Activated naive CD4-positive, alpha-beta T cell (primary cell): ENCODE measurements at places on chromosomes 11 and 22.

DNA sequence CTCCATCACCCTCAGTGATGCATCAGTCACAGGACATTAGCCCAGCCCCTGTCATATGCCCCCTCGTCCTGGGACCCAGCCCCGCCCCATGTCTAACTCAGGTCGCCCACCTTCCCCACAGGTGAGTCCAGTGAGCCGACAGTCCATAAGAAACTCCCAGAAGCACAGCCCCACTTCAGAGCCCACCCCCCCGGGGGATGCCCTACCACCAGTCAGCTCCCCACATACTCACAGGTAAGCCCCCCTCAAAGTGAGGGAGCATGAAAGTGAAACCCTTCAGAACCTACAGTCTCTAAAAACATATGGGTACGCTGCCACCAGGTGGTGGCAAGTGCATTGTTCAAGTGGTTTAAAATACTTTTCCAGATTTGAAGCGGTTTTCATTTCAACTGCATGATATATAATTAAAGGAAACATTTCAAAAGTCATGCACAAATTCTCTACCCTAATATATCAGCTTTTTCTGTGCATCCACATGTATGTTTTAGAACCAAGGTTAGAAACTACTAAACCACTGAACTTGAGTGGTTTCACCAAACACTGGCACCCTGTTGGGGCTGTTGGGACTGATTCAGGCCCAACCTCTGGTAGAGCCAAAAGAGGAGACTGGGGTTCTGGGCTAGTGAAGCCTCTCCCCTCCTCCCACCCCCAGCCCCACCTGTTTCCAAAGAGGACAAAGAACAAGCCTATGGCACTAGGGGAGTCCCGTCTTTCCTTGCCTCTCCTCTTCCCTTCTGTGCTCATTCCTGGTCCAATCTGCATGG lies 17.3 kb downstream of the EPS8L2 start:
- peak; percentile 38 for DNase-seq

DNA sequence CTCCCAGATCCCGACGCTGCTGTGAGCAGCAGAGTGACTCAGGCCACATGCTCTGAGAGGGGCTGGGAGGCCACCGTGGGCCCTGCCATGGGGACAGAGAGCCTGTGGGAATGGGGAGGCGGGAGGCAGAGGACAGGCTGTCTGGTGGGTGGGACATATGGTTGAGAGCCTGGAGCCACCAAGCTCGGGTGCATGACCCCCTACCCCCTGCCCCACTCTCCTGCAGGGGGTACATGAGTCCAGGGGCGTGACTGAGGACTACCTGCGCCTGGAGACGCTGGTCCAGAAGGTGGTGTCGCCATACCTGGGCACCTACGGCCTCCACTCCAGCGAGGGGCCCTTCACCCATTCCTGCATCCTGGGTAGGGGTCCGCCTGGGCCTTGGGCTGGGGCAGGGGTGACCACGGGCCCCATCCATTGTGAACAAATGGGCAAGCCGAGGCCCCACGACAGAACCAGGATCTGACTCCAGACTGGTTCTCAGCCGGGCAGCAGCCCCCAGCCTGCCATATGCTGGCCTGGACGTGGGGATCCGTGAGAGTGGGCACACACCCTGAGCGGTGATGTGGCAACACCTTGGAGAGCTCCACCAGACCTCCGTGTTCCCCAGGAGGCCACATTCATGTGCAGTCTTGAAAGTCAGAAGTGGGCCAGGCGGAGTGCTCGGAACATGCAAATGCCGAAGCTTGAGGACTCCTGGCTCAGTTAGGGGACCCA lies 17.4 kb upstream of the ARHGAP8 start:
- DNase-seq = no peak

- no peak for DNase-seq
These were observed 18.2 kb downstream of the NCR3LG1 start for GRCh38 chr11:17369684-17370243.

GRCh38 chr11:7551571-7551970 lies 37.8 kb downstream of the PPFIBP2 start:
- no peak for DNase-seq

- DNase-seq = no peak
These were observed 279.6 kb upstream of the PLET1 start for GRCh38 chr11:112540261-112540660.

- DNase-seq = no peak
These were observed 472.2 kb downstream of the SOX6 start for GRCh38 chr11:15884141-15884540.

- no peak for DNase-seq
These were observed 46.5 kb upstream of the CRTAM start for GRCh38 chr11:122791836-122792235.

DNA sequence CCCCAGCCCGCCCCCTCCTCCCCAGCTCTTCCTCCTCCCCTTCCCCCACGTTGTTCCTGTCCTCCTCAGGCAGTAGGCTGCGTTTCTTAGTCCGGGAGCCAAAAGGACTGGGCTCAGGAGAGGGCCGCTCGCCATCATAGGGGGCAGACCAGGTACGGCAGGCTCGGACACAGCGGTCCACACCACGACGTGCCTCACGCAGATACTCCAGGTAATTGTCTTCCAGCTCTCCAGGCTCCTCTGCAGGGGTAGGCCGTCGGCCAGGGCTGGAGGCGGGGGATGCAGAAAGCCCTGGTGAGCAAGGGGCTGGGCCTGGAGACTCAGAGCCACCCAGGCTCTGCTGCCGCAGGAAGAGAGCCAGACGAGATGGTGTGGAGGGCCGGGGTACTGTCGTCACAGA lies 12.4 kb downstream of the C11orf42 start:
- no peak for DNase-seq

- DNase-seq = no peak
These were observed 910.4 kb downstream of the METTL15 start for GRCh38 chr11:29018631-29019030.

GRCh38 chr11:64720640-64721358 lies 2.2 kb downstream of the NRXN2 start:
- no peak for DNase-seq

DNA sequence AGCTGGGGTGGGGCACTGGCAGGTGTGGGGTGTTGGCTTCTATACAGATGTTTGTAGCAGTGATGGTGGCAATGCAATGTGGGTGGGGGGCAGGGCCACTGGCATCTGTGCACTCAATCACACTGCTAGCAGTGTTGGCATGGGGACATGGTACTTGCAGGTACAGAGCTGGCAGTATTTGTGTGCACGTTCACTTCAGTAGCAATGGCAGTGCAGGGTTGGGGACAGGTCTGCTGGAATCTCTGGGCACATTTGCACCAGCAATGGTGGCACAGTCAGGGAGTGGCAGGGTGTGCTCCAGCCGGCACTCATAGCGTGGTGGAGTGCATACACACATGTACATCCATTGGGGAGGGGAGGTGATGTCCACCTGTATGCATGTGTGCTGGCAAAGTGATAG lies 775.2 kb downstream of the CNTN5 start:
- DNase-seq = no peak

GRCh38 chr11:18772211-18772610 lies 19.4 kb downstream of the PTPN5 start:
- DNase-seq = no peak

GRCh38 chr11:119504371-119504770 lies 81.4 kb upstream of the THY1 start:
- DNase-seq = no peak

GRCh38 chr11:5335170-5335569 lies 8.2 kb downstream of the OR51B5 start:
- no peak for DNase-seq

- no peak for DNase-seq
These were observed 91.3 kb upstream of the SLC25A18 start for GRCh38 chr22:17471886-17472535.

DNA sequence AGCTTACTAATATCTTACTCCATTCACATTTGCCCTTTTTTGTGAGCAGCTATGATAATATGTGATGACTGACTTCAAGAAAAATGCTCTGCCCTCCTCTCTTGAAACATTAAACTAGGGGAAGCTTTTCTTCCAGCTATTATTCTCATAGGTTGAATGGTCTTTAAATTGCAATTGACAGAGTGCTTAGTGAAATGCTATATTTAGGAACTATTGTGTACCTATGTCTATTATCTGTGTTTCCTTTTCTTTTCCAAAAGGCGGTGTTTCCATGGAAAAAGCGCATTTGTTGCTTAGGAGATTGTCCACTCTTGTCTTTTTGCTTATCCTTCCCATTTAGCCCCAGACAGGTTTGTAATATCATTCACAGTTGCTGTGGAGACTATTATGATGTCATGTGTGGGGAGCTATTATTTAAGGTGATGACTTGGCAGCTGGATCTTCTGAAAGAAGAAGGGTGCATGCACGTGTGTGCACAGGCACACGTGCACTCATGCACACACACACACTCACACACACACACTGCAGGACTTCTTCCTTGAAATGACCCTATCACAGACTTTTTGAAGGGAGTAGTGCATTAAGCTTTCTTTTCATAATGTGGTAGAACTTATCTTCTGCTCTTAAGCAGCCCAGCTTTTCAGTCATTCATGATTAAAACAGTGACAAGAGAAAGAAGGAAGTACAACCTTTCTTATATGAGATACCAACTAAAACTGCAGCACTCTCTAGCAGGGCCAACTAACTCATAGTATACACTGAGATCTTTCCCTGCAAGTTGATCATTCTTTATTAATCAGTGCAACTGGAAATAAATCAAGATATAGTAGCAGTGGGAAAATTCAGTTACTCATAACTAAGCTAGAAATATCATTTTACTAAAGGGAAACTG lies 340.8 kb upstream of the MTNR1B start:
- DNase-seq = no peak

GRCh38 chr11:87966694-87967093 lies 208.5 kb downstream of the RAB38 start:
- no peak for DNase-seq

- no peak for DNase-seq
These were observed 33.7 kb downstream of the USP28 start for GRCh38 chr11:113841691-113842090.

GRCh38 chr11:31974366-31975136 lies 116.3 kb upstream of the RCN1 start:
- DNase-seq = no peak

GRCh38 chr22:29716814-29717545 lies 2.8 kb upstream of the CABP7 start:
- DNase-seq = no peak

DNA sequence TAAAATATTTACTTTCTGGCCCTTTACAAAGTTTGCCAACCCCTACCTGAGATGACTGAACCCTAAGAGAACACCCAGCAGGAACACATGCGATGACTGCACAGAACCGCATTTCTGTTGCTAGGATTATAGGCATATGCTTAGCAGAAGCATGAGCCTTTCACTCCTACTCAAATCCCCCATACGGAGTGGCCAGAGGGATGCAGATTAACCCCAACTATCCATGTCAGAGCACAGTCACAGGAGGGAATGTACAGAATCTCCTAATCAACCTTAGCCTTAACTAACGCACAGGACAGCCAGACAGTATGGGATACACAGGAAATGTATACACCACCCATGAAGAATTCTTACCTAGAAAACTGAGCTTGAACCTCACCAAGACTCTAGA lies 6.2 kb downstream of the HPS4 start:
- no peak for DNase-seq

DNA sequence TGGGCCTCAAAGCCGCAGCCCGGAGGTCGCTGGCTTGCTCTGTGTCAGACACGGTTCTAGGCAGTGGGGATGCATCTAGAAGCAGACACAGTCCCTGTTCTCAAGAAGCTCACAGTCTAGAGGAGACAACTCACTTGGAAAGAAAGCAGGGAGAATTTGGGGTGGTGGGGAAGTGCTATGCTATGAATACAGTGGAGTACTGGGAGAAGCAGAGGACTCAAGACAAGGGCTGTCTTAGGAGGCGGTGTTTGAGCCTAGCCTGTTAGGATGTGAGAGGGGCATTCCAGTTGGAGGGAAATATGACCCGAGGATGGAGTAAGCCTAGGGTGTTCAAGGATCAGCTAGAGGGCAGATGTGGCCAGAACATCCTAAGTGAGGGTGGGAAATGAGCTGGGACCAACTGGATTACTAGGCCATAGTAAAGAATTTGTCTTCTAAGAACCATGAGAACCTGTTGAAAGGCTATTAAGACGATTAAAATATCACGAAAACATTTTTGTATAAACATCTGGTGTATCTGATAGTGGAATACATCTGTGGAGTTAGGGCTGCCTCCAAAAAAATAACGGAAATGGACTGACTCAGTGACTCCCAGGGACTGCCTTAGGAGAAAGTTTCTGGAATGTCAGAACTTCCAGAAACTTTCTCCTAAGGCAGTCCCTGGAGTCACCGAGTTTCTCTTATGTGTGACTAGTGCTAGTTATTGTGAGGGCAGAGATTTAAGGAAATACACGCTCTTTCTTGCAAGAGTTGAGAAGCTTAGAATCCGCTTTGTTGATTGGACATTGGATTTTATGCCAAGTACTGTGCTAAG lies 1.1 kb upstream of the PITPNB start:
- DNase-seq = no peak

DNA sequence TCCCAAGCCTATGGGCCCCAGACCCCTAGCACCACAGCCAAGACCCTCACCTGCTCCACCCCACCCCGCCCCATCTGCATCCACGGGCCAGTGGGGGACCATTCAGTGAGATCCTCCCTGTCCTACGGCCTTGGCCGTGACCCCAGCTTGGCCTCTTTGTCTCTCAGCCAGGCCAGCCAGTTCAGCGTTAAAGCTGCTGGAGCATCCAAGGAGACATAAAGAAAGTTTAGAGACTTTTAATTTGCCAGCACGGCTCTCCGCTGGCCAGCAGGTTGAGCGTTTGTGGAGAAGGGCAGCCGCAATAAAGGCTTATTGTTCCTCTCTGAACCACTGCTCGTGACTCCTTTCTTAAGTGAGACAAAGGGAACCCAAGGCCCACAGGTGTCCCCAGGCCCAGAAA lies 49.3 kb upstream of the LMO1 start:
- no peak for DNase-seq

- no peak for DNase-seq
These were observed 88.5 kb upstream of the FIBIN start for GRCh38 chr11:26905368-26905767.

GRCh38 chr11:121645596-121645995 lies 192.8 kb upstream of the SORL1-AS1 start:
- DNase-seq = no peak

- DNase-seq = no peak
These were observed 698.5 kb downstream of the KCNA4 start for GRCh38 chr11:29318134-29318845.

DNA sequence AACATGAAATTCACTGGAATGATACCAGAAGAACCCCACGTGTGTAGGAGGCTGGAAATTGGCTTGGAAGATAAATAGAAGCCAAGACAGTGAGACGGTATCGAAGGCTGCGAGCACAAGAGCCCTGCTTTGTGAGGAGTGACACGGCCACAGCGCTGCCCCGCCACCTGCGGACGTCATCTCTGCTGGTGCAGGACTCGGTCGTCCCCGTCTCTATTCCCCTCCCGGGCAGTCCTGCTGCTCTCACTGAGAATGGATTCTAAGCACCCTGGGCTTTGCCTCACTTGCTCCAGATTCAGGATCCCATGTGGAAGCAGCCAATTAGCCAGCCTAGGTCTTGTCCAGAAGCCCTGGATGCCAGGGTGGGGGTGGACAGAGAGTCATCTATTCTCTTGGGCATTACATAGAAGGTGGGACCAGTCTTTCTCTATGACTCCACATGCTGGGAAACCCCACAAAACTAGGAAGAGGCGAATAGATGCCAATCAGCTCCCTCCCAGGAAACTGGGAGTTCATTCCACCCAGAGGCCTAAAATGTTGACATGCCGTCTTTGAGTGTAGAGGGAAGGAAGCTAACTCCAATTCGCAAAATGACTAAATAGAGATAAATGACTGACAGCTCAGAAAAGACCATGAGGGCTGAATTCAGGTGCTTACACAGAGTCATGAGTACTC lies 25.1 kb downstream of the APOL3 start:
- no peak for DNase-seq

GRCh38 chr11:76269661-76270261 lies 63.5 kb upstream of the WNT11 start:
- no peak for DNase-seq

GRCh38 chr22:20244691-20245576 lies 23.2 kb downstream of the RTN4R start:
- DNase-seq = no peak
